ENCODE measurements at places on chromosomes 3 and 15.

DNA sequence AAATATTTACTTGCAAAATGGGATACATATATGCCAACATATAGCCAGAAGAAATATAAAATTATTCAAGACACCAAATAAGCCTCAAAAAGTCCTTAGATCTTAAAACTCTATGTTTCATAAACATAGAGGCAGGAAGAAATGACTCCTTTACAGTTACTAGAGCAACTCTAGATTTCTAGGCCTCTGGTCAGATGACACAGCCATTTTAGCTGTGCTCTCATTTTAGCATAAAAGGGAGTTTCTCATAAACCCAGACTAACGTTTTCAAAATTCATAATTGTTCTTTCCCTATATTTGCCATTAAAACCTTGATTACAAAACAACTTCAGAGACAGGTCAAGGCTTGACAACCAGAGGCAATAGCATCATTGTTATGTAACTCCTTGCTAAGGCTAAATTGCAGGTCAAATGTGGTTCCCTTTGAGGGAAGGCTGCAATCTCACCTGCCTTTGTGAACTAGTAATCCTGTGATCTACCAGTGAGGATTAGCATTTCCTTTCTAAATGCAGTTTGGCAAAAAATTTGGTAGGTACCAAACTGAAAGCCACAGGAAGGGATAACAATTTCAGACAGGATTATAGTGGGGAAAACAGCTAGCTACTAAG lies 8.2 kb downstream of the THOC7 start:
- no peak for DNase-seq

- peak; percentile 16 for DNase-seq
These were observed 159.1 kb upstream of the EOMES start for GRCh38 chr3:27880969-27881892.

DNA sequence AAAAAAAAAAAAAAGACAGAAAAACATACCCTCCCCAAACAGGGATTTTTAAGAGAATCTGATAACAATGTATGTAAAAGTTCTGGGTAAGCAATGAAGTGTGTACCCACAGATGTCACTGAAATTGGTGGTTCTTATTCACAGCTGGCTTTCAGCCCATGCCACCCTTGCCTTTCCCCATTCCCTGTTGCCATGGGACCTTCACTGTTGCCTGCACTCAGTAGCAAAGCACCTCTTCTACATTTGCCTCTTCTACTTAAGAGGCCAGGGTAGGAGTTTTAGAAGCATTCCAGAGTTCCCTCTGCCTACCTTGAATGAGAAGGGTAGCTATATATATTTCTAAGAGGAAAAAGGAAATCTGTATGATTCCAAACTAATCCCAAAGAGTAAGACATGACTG lies 57.4 kb downstream of the FMN1 start:
- no peak for DNase-seq

DNA sequence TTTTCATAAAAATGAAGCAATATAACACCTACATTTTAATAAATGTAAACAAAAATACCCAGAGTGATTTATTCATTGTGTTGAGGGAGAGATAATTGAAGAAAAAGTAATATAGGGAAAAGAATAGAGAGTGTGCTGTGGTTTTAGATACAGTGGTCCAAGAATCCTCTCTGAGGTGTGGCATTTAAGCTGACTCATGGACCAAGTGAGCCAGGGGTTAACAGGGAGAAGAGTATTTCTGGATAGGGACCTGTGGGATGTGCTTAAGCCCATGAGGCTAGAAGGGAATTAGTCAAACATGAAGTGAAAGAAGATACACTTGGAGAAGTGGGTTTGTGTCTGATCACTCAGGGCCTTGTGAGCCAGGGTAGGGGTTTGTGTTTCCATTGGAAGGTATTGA lies 680.7 kb upstream of the GRM7 start:
- no peak for DNase-seq

All from stimulated activated naive CD8-positive, alpha-beta T cell treated with anti-CD3 and anti-CD28 coated beads, Interleukin-15, amount 100 ng/mL, for 72 hours (primary cell).